HCT116 (cell line): ENCODE measurements at places on chromosomes 13 and 19.

GRCh38 chr19:5139583-5140325 is 170.8 kb downstream of the KDM4B start:
- DNase-seq, result no peak

- DNase-seq, result no peak
Measured at GRCh38 chr19:2249880-2250765, 1.0 kb downstream of the AMH start.

DNA sequence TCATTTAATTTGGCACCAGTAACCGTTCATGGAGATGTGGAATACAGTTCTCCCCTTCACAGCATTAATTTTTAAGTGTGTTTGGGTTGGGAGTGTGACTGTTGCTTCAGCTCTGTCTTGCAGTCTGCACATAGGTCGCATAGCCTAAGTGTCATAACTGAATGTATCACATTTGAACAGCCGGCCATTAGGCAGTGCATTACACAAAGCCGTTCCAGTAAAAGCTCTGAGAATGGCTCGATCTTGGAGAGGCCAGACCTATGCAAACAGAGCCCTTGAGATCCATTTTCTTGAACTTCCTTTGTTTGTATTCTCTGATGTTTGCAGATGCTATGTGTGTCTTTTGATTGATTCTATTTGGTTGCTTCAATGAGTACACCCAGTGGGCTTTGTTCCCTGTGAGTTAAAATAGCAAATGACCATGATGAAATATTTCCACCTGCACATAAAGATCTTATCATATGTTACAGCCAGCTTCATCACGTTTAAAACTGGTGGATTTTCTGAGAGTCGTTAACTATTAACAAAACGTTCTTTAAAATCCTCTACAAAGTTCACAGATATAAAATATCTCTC is 1104.9 kb upstream of the SLC10A2 start:
- no peak for DNase-seq

GRCh38 chr13:66927562-66927961 is 302.6 kb downstream of the PCDH9 start:
- DNase-seq, result no peak

GRCh38 chr13:89279374-89279773 is 1608.2 kb downstream of the SLITRK5 start:
- DNase-seq, result no peak
